HFFc6 (cell line): ENCODE measurements at places on chromosomes 3 and 15.

- H3K36me3 ChIP-seq, result no peaks in the 10 kb centered on the region
- H3K27me3 ChIP-seq, result no peaks in the 10 kb centered on the region; the same call in 1 of the 2 replicates
- H3K27ac ChIP-seq, result no peak overlapping the region
- H3K4me3 ChIP-seq, result no peak overlapping the region
- DNase-seq, result no peak
Measured at GRCh38 chr3:178487752-178488151, 48.5 kb upstream of the KCNMB2 start.

DNA sequence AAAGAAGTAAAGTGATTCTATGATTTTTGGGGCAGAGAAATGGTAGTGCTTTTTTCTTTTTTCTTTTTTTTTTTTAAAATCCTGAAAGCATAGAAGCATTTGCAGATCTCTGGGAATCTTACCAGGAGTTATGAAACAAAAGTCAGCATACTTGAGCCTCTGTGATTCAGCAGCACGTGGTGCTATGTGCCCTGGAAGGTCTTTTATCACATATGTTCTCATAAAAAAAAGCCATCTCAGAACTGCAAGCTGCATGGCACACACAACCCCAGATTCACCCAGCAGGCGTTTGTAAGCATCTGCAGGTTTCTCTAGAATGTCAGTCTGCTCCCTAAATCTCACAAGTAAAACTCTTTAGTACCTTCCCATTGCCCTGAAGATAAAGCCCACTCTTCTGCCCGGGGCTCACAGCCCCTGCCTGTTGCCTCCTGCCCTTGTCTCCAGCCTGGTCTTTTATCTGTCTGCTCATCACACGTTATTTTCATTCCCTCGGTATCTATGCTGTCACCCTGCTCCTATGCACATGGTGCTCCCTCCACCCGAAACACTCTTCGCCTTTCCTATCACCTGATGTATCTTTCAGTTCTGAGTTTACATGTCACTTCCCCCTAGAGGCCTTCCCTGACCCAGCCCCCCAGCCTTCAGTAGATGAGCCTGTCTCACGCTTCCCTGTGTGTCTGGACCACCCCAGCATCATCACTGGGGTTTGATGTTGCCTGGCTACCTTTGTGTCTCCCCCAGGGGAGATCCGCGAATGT is 72.4 kb downstream of the CHDH start:
- peaks cover 43% of the 10 kb centered on the region for H3K4me1 ChIP-seq
- H3K27ac ChIP-seq, result peak overlapping the region; percentile 69
- peak; percentile 82 for DNase-seq
- no peaks in the 10 kb centered on the region for H3K36me3 ChIP-seq
- peak overlapping the region; percentile 27 for H3K4me3 ChIP-seq
- H3K27me3 ChIP-seq, result peaks cover 11% of the 10 kb centered on the region

DNA sequence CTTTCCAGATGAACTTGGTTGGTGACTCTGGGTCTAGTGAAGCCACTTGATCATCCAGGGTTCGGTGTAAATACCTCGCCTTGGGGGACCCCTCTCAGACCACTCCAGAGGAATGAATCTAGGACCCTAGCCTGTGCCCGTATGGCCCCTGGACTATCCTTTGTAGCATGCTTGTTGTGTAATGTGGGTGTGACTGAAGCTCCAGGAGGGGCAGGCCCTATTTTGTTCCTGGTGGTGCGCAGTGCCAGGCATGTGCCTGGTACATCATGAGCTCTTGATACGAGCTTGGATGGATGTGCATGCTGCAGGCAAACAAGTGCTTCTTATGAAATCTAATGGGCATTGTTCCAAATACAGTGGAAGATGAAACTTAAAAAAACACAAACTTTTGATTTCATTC is 82.8 kb downstream of the EBLN2 start:
- 0 out of 2 replicates have a peak, but pooled peaks cover 5% of the 10 kb centered on the region for H3K4me1 ChIP-seq
- peaks cover 13% of the 10 kb centered on the region for H3K27me3 ChIP-seq
- no peaks in the 10 kb centered on the region for H3K36me3 ChIP-seq
- no peak for DNase-seq
- no peak overlapping the region for H3K27ac ChIP-seq

DNA sequence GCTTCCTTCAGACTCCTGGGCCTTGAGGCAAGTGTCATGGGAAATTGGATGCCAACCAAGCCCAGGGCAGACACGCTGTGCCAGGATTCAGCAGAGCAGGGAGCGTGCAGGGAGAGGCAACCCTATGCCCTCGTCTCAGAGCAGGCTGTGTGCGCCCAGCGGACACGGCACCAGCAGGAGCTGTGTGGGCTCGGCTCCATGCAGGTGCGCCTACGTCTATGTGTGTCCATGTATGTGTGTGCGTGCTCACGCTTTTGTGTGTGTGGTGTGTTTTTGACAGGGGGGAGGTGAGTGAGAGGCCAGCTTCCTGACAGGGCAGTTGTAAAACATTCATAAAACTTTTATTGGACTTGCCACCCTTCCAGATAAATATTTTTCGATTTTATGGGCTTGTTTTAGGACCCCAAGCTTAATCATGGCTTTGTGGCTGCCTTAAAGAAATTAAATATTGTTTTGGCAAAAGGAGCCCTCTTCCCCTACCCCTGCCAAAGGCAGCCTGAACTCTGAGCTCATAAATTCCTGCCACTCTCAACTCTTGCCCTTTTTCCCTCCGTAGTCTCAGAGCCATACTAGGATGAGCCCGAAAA is 84.4 kb downstream of the DNAJB8 start:
- peaks cover 25% of the 10 kb centered on the region for H3K4me1 ChIP-seq
- DNase-seq, result no peak
- peaks cover 2% of the 10 kb centered on the region for H3K27me3 ChIP-seq
- H3K4me3 ChIP-seq, result no peak overlapping the region
- no peaks in the 10 kb centered on the region for H3K36me3 ChIP-seq

DNA sequence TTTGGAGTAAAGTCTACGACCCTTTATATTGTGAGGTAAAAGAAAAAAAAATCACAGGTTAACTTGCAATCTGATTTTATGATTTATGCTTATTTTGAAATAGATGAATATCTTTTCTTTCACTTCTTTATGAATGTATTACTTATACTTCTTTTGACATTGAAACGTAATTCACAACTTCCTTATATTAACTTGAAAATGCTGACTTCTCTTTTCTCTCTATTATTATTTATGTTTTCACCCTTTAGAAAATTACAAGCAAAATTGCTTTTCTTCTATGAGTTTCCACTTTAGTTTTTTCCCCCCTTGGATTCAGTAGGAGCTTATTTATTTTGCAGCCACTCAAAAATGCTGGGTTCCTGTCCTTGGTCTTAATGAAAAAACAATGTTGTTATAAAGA is 25.4 kb downstream of the ACP3 start:
- H3K27me3 ChIP-seq, result peaks cover 11% of the 10 kb centered on the region; the same call in 1 of the 2 replicates
- no peak overlapping the region for H3K4me3 ChIP-seq
- no peaks in the 10 kb centered on the region for H3K36me3 ChIP-seq
- H3K4me1 ChIP-seq, result peaks cover 22% of the 10 kb centered on the region
- DNase-seq, result no peak
- no peak overlapping the region for H3K27ac ChIP-seq

- H3K36me3 ChIP-seq, result peaks cover 19% of the 10 kb centered on the region
- no peak overlapping the region for H3K27ac ChIP-seq
- H3K27me3 ChIP-seq, result peaks cover 3% of the 10 kb centered on the region
- H3K4me1 ChIP-seq, result peaks cover 15% of the 10 kb centered on the region
Measured at GRCh38 chr15:25770031-25770430, 93.1 kb downstream of the ATP10A start.

DNA sequence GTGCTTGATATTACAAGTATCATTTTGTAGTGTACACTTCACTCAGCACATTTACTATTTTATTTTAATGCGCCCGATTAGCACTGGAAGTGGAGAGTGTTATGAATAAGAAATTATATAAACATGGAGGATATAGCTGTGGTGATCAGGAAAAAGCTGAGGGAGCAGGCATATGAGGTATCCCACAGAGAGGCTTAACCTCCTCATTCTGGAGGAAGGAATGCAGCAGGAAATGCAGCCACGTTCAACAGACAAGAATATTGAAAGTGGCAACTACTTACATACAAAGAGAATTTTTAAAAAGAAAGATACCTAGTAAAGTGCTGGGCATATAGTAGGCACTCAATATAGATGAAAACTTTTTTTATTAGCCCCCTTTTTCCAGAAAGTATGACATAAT is 166.0 kb upstream of the SATB1 start:
- DNase-seq, result no peak
- no peak overlapping the region for H3K27ac ChIP-seq
- H3K36me3 ChIP-seq, result no peaks in the 10 kb centered on the region
- no peaks in the 10 kb centered on the region for H3K4me1 ChIP-seq

- H3K4me1 ChIP-seq, result no peaks in the 10 kb centered on the region
- DNase-seq, result no peak
- no peaks in the 10 kb centered on the region for H3K36me3 ChIP-seq
- H3K27me3 ChIP-seq, result peaks cover 21% of the 10 kb centered on the region
- H3K4me3 ChIP-seq, result no peak overlapping the region
- no peak overlapping the region for H3K27ac ChIP-seq
Measured at GRCh38 chr15:99062226-99062625, 42.7 kb upstream of the SYNM start.

DNA sequence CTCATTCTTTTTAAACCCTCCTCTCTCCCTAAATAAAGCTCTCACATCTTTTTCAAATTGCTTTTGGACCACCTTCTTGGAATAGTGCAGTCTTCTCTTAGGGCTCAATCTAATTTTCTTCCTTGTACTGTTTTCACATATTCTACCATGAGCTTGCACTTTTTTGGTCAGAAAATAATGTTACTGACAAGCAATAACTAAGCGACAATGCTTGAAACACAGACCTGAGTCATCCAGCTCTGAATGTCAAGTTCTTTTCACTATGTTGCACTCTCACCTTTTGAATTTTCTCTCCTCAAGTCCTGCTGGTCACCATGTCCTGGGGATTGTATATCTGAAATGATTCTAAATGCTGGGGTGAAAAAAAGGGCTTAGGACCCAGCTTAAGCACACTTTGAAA is 8.9 kb downstream of the TNFAIP8L3 start:
- H3K4me1 ChIP-seq, result peaks cover 18% of the 10 kb centered on the region
- no peak overlapping the region for H3K4me3 ChIP-seq

DNA sequence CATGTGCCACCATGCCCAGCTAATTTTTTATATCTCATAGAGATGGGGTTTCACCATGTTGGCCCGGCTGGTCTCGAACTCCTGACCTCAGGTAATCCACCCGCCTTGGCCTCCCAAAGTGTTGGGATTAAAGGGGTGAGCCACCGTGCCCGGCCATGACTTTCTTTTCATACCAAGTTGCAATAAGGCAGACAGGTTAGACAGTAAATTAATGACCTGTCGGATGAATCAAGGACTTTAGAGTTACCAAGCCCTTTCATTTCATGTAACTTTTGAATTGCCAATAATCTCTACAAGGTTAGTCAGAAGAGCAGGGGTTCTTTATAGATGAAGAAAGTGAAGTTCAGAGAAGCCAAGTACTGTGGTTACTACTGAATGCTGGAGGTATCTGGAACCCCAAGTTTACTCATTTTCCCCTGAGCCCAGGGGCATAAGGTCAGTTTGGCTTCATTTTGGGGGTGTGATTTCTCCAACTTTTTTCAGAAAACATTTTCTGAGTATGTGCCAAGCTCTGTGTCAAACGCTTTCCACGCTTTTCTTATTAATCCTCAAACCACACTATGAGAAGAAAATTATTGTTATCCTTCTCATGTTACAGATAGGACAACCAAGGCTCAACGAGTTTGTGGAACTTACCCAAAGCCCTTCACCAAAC is 11.9 kb downstream of the PRICKLE2 start:
- peak overlapping the region; percentile 84 for H3K4me3 ChIP-seq
- peak overlapping the region; percentile 96 for H3K27ac ChIP-seq
- peaks cover 7% of the 10 kb centered on the region for H3K36me3 ChIP-seq

DNA sequence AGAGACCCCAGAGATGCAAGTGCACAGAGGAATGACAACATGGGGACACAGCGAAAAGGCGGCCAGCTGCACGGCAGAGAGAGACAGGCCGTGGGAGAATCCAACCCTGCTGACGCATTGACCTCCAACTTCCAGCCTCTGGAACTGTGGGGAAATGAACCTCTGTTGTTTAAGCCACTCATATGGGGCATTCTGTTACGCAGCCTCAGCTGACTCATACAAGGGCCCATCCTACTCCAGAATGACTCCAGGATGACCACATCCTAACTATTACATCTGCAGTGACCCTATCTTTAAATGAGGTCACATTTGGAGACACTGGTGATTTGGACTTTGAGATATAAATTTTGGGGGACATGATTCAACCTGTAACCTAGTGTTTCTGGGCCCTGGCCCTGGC is 44.0 kb downstream of the KLF15 start:
- no peak overlapping the region for H3K4me3 ChIP-seq
- H3K36me3 ChIP-seq, result peaks cover 14% of the 10 kb centered on the region; the same call in 1 of the 2 replicates
- DNase-seq, result no peak
- peaks cover 3% of the 10 kb centered on the region; the same call in 1 of the 2 replicates for H3K27me3 ChIP-seq

DNA sequence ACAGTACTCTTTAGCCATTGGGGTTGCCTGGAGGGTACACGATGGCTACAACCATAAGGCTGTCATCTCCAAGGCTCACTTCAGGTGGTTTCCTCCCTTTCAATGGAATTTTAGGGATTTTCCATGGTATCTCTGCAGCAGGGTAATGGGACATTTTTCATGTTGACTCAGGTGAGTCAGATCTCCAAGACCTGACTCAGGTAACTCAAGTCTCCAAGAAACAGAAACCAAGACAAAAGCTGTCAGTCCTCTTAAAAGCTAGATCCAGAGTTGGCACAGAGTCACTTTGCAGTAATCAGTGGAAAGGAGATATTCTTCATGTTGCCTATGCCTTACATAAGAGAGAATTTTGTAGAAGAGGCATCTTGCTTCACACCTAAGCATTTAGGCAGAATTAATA is 375.8 kb upstream of the ARPP21 start:
- no peak for DNase-seq
- no peak overlapping the region for H3K27ac ChIP-seq
- no peak overlapping the region for H3K4me3 ChIP-seq
- no peaks in the 10 kb centered on the region for H3K27me3 ChIP-seq
- no peaks in the 10 kb centered on the region for H3K36me3 ChIP-seq

- peak; percentile 97 for DNase-seq
- H3K4me1 ChIP-seq, result peaks cover 36% of the 10 kb centered on the region
- H3K4me3 ChIP-seq, result peak overlapping the region; percentile 75
- peak overlapping the region; percentile 88 for H3K27ac ChIP-seq
- peaks cover 17% of the 10 kb centered on the region for H3K36me3 ChIP-seq
Measured at GRCh38 chr3:154886437-154886836, 193.7 kb upstream of the MME start.

DNA sequence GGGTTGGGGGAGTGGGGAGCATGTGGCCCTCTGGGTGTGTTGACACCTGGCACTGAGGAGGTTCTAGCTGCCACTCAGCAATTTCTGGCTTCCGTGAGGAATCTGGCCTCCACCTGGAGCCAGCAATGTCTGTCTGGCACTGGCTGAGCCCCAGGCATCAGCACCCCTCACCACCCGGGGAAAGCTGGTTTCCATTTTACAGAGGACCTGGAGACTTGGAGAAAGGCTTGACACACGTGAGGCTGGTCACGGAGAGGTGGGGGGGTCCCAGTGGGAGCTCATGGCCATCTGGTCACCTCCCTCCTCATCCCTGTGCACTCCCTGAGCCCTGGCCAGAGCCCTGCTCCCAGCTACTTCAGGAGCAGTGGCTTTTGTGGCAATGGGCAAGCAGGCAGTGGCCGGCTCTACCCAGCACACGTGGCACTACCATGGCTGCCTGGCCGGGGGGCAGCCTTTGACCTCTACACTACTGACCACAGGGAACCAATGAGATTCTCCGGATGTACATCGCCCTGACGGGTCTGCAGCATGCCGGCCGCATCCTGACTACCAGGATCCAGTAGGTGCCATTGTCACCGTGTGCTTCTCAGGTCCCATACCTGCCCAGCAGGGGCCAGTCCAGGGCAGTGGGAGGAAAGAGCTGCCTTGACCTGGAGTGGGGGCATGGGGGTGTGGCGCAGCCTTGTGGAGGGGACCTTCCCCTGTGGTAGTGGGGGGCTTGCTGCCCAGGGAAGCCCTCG is 28.5 kb downstream of the ACAD9 start:
- no peaks in the 10 kb centered on the region for H3K4me1 ChIP-seq
- DNase-seq, result no peak
- H3K4me3 ChIP-seq, result no peak overlapping the region
- H3K27ac ChIP-seq, result no peak overlapping the region
- H3K36me3 ChIP-seq, result peaks cover 17% of the 10 kb centered on the region
